ENCODE measurements at places on chromosomes 6 and 20.

- no peak for DNase-seq
These were observed 203.5 kb upstream of the CITED2 start for GRCh38 chr6:139577763-139578604.

DNA sequence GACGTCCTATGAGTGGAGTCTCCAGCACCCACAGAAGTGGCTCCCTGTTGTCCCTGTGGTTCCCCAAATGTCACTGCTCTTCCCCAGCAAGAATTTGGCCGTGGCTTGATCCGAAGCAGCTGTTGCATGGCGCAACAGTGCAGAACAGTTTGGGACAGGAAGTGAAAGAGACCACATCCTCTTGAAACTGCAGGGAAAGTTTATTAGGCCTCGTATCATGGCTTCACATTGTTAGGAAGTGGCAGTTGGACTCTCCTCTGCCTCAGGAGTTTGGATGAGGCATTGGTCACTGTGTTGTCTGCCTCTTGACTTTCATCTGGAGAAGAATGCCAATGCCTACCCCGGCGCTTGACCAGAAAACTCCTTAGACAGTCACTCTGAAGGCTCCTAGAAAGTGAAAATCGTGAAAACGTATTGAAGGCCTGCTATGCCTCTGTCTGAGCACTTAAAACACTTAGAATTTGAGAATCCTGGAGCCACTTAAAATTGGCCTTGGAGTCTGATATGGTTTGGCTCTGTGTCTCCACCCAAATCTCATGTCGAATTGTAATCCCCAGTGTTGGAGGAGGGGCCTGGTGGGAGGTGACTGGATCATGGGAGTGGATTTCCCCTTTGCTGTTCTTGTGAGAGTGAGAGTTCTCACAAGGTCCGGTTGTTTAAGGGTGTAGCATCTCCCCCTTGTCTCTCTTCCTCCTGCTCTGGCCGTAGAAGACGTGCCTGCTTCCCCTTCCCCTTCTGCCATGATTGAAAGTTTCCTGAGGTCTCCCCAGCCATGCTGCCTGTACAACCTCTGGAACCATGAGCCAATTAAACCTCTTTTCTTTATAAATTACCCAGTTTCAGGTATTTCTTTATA is 334.9 kb upstream of the JARID2 start:
- no peak for DNase-seq

- DNase-seq, result no peak
These were observed 292.6 kb downstream of the GMDS start for GRCh38 chr6:1952740-1953360.

GRCh38 chr6:33391922-33392594 is 435 bp downstream of the KIFC1 start:
- DNase-seq, result no peak

GRCh38 chr6:37713529-37714119 is 15.9 kb upstream of the MDGA1 start:
- DNase-seq, result no peak

GRCh38 chr6:163776906-163777686 is 362.6 kb downstream of the QKI start:
- DNase-seq, result no peak

DNA sequence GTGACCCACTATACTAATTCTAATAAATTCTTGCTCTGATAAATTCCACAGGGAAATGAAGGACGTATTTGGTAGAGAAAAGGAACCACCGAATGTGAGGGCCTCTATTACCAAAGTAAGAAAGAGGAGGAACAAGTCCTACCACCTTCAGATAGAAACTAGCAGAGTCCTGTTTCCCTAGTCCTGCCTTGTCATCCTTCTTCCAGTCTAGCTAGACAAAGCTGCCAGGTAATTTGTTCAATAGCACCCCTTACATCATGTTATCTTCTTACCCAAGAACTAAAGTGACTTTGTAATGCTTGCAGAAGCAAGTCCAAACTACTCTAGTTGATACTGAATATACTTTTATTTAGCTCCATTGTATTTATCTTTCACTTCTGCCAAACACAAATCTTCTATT is 29.3 kb upstream of the FAM83B start:
- no peak for DNase-seq

DNA sequence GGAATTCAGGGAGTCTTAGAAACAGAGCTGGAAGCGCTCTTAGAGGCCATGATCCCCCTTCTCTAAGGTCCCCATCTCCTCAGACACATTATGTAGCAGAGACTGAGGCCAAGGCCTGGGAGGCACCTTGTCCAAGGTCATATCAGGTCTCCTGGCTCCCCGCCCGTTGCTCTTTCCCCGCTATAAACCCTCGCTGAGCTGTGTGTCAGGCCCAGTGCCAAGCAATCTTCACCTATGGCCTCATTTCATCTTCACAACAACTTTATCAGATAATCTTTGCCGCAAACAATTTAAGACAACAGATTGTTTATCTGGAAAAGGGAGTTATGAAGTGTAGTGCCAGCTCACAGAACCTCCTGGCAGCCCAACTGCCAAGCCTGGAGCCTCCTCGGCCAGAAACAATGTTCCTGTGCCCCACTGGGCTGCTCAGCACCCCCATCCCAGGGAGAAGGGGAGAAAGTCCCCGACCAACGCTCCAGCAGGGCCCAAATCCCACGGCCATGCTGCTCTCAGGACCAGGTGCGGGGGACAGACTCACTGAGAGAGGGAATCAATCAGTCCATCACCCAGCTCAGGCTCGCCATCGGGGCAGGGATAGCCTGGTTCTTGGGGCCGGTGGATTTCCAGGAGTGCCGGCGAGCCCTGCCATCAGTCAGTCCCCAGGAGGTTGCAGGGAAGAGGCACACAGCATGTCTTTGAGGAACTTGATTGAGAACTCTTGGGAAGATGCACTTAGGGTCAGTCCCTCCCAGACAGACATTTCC is 16.9 kb upstream of the FANCE start:
- DNase-seq, result no peak

DNA sequence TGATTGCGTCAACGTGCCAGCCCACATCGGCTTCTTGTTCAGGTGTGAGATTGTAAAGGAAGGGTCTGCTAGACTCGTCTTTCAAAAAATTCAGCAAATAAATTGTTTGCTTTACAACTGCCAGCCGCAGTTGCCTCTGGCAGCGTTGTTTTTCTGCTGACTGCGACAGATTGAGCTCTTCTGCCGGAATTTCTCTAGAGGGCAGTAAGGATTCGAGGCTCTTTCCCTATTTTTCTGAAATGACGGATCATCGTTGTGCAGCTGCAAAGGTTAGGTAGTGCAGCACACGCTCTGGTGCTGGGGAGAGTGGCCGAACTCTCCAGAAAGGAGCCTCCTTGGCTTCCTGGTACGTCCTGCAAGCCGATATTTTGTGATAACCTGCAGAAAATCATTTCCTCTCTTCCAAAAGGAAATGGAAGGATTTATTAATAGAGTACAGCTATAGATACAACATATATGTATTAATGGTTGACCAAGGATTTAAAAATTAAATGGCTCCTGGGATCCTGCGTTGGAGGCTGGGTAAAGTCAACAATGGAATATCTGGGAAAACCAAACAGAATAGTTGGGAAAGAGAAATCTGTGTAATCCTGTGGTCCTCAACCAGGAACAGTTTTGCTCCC is 121.9 kb upstream of the ZFP64 start:
- DNase-seq, result peak; percentile 48

DNA sequence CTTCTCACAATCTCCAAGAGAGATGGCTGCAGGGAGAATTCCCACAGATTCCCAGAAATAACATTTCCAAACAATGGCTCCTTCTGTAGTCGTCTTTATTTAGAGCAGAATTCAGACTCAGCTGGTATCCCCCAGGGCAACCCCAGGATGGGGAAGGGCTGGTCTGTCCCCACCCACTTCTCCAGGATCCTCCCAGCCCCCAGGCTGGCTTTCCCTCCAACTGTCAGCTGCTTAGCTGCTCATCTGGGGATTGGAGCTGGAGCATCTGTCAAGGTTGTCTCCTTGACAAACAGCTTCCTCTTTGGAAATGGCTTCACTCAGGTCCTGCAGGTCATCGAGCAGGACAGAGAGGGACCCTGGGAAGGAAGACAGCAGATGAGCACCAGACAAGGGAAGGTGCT is 3.5 kb upstream of the PSORS1C2 start:
- DNase-seq, result no peak

GRCh38 chr20:2253256-2253655 is 42.5 kb upstream of the TGM3 start:
- DNase-seq, result no peak

DNA sequence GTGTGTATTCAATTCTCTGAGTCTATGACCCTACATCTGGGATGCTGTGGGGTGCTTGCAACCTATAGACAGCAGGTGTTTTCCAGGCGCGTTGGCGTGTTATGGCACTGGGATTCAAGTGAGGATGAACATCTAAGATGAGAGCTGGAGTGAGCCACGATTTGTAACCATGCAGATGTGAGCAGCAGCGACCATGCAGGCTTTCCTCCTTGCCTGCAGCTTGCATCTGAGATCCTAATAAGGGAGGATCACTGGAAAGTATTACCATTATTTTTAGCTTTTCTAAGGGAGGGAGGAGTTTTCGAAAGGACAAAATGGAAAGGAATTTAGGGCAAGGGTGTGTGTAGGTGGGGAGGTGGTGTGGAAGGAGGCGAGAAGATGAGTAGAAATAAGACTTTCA is 216.7 kb downstream of the ATXN1 start:
- no peak for DNase-seq

DNA sequence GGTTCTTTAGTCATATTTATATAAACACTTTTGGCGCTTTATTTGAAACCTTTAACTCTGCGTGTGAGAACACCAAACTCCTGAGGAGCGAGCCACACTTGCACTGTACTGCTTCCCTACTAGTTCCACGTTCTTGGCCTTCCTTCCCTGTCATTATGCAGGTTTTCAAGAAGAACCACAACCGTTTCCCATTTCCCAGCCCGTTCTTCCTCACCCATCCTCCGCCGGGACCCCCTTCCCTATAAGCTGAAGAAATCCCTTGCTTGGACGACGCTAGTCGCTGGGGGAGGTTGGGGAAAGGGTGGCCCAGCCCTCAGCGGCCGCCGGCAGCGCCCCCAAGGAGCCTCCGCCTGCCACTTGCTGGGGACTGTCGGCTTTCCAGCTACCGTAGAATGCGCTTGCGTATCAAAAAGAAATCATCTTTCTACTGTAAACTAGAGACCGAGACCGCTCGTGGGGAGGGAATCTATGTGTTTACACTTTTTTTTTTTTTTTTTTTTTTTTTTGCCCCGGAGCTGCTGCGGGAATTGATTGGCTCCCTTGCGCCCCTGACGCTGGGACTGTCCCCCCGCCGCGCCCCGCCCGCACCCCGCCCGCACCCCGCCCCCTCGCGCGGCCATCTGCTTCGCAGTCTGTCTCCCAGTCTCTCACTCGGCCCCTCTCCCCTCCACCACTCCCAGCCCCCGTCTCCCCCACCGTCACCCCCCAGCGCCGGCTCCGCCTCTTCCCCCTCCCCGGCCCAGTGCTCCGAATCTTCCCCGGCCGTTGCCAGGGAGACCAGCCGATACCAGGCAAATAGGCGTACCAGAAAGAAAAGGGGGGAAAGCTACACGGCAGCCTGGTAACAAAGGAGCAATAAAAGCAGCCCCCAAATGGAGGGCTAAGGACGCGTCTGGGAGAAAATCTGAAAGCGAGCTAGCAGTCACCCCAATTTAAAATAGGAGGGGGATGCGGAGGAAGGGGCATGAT is 2.3 kb upstream of the MARCKS start:
- peak; percentile 94 for DNase-seq

DNA sequence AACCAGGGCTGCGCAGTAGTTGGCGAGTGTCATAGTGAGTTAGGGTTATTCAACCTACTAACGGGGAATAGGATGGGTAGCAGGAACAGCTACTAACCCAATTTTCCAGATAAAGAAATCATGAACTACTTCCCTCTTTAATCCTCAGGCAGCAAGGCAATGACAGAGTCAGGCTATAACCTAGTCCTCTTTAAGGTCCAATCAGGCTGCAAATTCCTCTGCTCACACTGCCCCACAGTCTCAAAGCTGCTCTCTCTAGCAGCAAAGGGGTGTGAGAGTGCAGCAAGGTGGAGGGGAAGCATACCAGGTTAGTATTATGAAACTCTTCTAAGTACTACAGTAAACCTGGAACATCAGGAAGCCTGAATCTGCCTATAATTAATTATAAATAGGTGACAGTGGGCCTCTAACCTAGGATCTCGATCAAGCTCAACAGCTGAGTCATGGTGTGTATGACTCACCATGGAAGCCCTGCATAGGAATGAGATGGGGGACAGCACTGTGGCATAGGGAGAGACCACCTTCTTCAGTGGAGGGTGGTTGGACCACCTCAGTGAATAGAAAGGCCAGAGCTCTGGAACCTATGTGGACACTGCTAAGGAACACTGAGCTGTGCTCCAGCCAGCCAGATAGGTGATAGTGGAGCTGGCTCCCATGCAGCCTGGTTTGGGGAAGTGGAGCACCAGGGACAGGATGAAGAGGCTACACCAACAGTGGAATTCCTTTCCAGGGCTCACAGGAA is 7.9 kb downstream of the PEX6 start:
- DNase-seq, result no peak

DNA sequence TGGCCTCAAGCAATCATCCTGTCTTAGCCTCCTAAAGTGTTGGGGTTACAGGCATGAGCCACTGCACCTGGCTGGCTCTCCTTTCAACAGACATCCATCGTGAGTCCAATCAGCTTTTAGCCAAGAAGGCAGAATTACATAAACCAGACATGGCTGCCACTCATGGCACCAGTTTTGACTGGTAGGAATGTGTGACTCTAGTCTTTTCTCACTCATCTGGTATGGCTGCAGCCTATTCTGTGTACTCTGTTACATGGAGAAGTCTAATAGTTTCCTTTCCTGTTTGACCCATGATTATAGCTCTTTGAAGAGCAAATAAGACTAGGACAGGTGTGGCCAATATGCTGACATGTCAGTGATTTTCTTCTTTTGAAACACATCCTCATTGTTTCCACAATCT is 27.0 kb upstream of the RNF144B start:
- no peak for DNase-seq

- no peak for DNase-seq
These were observed 27.8 kb upstream of the RNF144B start for GRCh38 chr6:18359237-18359885.

DNA sequence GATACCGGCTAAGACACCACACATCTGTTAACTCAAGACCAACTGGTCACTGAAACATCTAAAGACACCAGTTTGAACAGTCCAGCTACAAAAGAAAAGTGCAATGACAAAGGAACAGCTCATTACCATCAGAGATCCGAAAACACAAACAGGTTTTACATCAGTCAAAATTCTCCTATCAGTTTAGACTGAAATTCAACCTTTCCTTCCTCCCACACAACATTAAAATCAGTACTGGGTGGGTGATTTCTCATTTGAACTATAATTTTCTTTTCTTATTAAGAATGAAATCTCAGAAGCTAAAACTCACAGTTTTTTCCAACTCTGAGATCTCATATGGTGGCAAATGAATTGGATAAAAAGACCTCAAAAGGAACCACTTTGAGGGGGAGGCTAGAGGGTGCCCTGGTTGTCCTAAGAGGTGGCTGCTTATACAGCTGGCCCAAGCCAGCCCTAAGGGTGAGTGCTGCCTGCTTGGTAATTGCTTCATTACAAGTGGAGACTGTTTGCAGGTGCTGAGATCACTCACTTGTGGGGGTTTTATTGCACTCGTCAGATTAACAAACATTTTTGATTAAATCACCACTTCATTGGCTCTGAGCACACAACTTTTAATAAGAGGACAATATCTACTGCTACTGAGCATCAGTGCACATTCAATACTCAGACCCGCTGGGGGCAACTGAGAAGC is 4.3 kb downstream of the CCDC167 start:
- DNase-seq, result no peak

All from ecto neural progenitor cell (in vitro differentiated cells).